CD4-positive, alpha-beta T cell treated with Interleukin-1 beta for 1 hour (primary cell): ENCODE measurements at places on chromosomes 7 and 10.
A peak's percentile ranks its signal among the peaks of the same experiment; 100 is the strongest.

DNA sequence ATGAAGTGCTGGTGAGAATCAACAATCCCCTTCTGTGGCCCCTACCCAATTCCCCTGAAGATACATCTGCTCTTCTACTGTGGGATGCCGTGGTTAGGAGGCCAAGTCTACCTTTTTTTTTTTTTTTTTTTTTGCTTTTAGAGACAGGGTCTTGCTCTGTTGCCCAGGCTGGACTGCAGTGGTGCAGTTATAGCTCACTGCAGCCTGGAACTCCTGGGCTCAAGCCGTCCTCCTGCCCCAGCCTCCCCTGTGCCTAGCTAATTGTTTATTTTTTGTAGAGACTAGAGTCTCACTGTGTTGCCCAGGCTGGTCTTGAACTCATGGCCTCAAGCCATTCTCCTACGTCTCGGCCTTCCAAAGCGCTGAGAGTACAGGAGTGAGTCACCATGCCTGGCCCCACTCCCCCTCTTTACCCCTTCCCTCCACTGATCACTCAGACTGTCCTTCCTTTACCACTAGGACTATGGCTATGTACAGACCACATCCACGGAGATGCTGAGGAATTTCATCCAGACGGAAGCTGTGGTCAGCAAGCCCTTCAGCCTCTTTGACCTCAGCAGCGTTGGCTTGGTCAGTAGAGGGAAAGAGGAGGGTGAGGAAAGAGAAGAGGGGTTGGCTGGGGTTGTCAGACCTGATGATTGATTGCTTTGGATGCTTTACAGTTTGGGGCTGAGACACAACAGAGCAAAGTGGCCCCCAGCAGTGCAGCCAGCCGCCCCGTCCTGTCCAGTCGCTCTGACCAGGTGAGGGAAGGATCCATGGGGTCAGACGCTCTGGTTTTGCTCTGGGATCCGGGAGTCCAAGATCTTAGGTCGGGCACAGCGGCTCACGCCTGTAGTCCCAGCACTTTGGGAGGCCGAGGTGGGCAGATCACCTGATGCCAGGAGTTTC, 1.8 kb downstream of the AP4M1 start:
- no peak for DNase-seq

- no peak for DNase-seq
Observed at GRCh38 chr10:114995468-114996247, 57.7 kb downstream of the TRUB1 start.

GRCh38 chr10:25747084-25747483, 186.9 kb upstream of the MYO3A start:
- DNase-seq: no peak

DNA sequence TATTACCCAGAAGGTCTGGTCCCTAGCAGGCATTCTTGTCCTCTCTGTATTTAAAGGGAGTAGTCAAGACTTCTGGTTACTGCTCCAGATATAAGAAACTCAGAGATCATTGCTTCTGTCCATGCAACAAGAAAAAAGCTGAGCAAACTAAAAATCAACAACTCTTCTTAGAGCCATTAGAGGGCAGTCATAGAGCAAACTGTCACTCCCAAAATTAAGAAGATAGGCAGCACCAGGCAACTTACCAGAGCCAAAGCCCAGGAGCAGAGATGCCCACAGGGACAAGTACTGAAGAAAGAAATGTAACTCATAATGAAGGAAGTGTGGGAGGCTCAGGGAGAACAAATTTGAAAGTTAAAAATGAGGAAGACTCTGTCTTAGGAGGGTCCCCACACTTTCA, 472.9 kb upstream of the COBL start:
- no peak for DNase-seq

DNA sequence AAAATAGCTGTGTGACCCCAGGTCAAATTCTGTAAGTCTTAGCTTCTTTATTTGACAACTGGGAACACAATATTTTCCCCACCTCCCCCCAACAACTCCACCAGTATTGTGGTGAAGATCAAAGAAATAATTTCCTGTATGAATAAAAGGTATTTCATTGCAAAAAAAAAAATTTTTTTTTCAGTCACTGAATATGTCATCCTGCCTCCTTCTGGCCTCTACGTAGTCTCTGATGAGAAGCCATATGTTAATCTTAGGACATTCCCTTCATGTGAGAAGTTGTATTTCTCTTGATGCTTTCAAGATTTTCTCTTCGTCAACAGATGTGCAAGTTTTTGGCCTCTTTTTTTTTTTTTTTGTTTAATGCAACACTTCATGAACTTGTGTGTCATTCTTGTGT, 33.0 kb downstream of the ZNF33A start:
- no peak for DNase-seq

GRCh38 chr7:36765605-36766004, 41.3 kb upstream of the AOAH start:
- peak; percentile 19 for DNase-seq

GRCh38 chr7:68246189-68246633, 1249.6 kb downstream of the TYW1 start:
- no peak for DNase-seq

GRCh38 chr10:133182791-133183645, 23.0 kb downstream of the KNDC1 start:
- DNase-seq: no peak

- DNase-seq: no peak
Observed at GRCh38 chr10:5188358-5188757, 3.4 kb upstream of the AKR1C8 start.
